Posterior cingulate gyrus (tissue), 11 donors: ENCODE measurements at places on chromosomes 3 and 15.

- DNase-seq, result no peak
Observed at GRCh38 chr3:187997490-187997889, 156.5 kb upstream of the LPP start.

DNA sequence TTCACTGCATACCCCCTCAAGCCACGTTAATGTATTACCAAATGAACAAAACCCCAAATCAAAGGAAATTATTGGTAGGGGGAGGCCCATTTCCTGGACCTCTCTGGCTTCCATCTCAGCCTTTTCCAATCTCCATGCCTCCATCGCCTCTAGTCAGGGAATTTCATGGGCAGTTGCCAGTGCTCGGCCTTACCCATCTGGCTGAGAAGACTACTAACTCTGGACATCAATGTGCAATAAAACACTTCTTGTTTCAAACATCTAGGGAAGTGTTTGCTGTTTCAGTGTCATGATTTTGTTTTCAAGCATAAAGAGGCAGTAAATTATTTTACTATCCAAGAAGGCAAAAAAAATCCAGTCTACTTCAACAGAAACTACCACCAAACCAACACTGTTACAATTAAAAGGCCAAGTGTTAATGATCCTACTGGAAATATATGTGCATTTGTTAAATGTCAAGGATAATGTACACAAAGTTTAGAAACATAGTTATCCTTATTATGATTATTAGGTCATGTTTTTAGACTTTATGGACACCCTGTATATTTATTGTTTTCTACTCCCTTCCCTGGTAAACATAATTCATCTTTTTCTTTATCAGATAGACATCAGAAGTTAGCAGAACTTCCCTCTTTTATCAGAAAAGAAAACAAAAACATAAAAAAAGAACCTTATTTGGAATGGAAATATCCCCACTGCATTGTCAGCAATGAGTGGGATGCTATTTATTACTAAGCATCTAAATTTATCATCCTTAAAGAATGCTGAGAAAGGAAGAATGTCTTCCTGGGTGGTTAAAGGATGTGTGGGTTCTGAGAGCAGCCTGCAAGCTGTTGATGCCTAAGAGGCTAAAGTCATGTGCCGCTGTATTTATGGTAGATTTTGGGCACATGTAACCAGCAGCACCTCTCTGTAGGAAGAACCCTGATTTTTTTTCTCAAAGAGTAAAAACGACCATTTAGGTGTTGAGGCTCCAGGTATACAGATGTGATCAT, 15.2 kb downstream of the LDHAL6B start:
- DNase-seq, result no peak

GRCh38 chr3:42697289-42698051, 5.1 kb downstream of the HHATL start:
- DNase-seq, result no peak

DNA sequence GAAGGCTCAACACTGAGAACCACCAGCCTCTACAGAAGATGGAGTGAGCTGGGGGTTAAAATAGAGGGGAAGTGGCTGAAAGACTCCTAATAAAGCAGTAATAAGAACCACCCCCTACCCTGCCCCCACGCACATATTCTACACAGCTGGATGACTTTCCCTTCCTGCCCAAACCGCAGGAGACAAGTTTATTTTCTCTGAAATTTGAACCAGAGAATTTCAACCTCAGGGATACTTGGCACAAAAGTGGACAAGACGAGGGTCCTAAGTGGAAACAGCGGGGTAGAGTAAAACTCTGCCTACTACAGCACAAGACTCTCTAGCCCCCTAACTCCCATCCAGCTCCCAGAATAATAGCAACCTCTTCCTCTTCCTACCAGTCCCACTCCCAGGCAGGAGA, 28.4 kb downstream of the USF3 start:
- no peak for DNase-seq

GRCh38 chr15:81256916-81257315, 60.2 kb downstream of the IL16 start:
- no peak for DNase-seq

GRCh38 chr3:160676547-160677303, at the start of gene ARL14:
ARL14 (plus strand) TSS chr3:160677160; CDS start chr3:160677347, 187 bp downstream.
- no peak for DNase-seq

GRCh38 chr15:52759969-52760368, 30.2 kb downstream of the ONECUT1 start:
- no peak for DNase-seq

- DNase-seq, result no peak
Observed at GRCh38 chr15:51025454-51025846, 69.3 kb downstream of the TNFAIP8L3 start.

GRCh38 chr3:178602856-178603255, 66.6 kb downstream of the KCNMB2 start:
- no peak for DNase-seq

- DNase-seq, result no peak
Observed at GRCh38 chr3:114829783-114830182, 317.3 kb downstream of the ZBTB20 start.

DNA sequence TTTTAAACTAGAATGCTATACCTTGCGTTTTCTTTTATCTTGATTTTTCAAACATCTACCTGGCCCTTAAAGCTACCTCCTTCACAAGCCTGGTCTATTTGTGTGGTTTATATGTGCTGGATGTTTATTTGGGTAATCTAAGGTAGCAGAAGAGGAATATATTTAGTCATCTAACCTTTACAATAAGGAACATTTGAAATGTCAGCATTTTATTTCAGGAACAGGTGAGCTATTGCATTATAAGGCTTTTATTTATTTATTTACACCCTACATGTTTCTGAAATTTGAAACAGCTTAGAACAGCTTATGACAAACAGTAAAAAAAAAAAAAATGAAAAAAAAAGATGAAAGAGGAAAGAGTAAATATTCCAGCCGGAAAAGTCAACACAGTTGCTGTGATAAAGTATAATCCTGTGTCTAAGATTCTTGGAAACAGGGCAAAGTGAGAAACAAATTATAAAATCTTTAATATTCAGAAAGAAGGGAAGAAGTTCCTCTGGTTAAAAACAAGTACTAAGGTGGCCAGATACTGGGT, 19.5 kb downstream of the HHLA2 start:
- no peak for DNase-seq

DNA sequence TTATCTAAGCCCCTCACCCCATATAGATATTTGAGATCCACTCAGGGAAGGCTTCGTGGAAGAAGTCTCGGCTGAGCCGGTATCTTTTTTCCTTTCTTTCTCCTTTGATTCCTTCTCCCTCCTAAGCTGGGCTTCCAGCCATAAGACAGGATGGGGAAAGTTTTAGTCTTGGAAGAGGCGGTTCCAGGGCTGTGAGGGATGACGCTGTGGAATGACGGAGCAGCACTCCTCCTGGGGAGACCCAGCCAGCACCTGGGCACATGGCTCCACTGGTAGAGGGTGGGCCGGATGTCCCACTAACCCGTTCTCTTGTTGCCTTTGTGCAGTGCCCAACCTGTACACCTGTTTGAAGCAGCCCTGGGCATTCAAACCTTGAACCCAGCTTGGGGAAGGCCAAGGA, 43.2 kb upstream of the FAM107A start:
- no peak for DNase-seq

GRCh38 chr3:54631516-54632325, 296.1 kb downstream of the LRTM1 start:
- DNase-seq, result no peak
